ENCODE measurements at places on chromosomes 2 and 18.

GRCh38 chr2:85611705-85612587 is at the start of gene C2orf68:
C2orf68 (minus strand) TSS chr2:85612066; CDS start chr2:85611984, 82 bp downstream.
- peak; percentile 87 for DNase-seq

GRCh38 chr2:126803434-126803775 is 95.3 kb upstream of the TEX51 start:
- no peak for DNase-seq

DNA sequence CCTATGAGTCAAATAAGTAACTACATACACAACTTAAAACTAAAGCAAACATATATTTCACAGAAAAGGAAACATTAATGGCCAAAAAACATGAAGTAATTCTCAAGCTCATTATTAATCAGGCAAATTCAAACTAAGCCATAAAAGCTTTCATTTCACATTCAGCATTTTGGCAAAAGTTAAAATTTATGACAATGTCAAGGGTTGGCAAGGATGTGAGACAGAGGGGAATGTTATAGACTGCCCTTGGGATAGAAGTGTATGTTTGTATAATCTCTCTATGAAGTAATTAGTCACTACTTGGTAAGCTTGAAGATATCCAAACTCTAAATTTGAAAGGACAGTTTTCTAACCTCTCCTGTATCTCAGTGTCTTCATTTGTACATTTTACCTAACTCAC is 539.4 kb downstream of the RIT2 start:
- DNase-seq, result no peak

DNA sequence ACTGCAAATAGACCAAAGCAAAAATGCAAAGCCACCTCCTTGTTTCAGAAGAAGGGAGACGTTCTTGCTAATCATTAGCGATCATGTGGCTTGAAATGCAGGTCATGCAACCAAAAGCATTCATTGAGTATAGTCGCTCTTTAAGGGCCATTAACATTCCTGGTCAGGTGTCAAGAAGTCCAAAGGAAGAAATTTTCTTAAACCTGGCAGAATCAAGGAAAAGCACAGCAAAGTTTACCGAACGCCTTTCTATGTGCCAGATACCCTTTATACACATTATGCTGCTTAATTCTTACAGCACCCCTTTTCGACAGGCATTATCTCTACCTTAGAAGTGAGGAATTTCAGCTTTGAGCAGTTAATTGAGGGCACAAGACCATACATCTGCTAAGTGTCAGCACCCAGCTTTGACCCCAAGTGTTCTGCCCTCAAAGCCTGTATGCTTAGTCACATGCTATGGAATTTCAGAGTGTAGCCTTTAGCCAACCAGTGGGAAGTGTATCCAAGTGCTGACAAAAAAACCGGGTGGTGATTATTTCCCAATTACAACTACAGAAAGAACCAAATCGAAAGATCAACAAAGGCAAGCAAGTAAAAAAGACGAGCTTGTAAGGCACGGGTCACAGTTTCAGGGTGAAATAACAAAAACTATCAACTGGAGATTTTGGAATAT is 70.8 kb downstream of the EPHA4 start:
- no peak for DNase-seq

GRCh38 chr18:9561759-9562158 is 52.6 kb downstream of the PPP4R1 start:
- DNase-seq, result no peak

GRCh38 chr2:50863856-50864255 is 168.1 kb downstream of the NRXN1 start:
- peak; percentile 66 for DNase-seq

All from NCI-H1930 (cell line).